SJCRH30 (cell line): ENCODE measurements at places on chromosomes 5 and 9. TPM values are rescaled to one million over a fixed set of nuclear protein-coding genes. Genes with fewer than 3 reads are reported as not detected.

FAM174A gene
- 9.6 and 11.4 TPM in 2 replicates for total RNA-seq

DNA sequence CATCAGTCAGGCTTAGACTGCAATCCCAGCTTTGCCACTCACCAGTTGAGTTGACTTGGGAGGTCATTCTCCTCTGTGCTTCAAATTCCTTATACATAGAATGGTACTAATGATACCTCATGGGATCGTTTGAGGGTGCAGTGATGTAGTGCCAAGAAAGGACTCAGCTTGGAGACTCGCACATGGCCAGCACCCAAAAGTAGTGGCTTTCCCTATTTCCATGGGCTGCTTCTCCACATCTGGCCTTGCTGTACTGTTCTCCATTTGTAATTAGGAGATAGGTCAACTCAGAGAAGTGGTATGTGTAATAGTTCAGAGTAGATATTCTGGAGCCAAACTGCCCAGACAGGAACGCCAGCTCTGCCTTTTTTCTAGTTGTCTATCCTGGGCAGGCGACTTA lies 5.5 kb downstream of the CCL19 start:
- no peak for DNase-seq

B4GALT7 gene
- 17.4 and 22.3 TPM in 2 replicates for total RNA-seq

PCSK5 gene
- total RNA-seq: 15.1 and 18.6 TPM in 2 replicates

GRCh38 chr9:133884907-133885744 lies 107.0 kb downstream of the VAV2 start:
- no peak for DNase-seq

SHOC1 gene
- total RNA-seq: 0.58 and 0.85 TPM in 2 replicates

DNA sequence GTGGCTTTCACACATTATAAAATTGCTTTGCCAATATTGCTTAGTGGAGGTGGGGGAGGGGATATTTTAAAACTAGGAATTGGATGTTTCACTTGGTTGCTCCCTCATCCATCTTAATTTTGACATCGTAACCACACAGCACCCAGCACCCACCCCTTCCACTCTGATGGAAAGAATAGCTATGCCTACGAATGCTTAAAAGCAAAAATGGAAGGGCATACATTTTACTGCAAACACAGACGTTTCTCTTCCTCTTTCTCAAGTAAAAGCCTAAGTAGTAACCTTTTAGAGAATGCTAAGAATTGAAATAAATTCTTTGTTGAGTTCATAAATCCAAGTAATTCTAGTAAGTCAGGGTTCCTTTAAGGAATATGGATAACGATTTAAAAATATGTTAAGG lies 69.9 kb downstream of the JAKMIP2 start:
- DNase-seq: no peak

GRCh38 chr5:123460296-123460729 lies 37.1 kb upstream of the CEP120 start:
- DNase-seq: no peak

- DNase-seq: no peak
Observed at GRCh38 chr5:173819521-173819920, 68.6 kb upstream of the CPEB4 start.

MAPKAP1 gene
- total RNA-seq: 103 and 109 TPM in 2 replicates

SLCO6A1 gene
- total RNA-seq: not detected in 2 replicates

DNA sequence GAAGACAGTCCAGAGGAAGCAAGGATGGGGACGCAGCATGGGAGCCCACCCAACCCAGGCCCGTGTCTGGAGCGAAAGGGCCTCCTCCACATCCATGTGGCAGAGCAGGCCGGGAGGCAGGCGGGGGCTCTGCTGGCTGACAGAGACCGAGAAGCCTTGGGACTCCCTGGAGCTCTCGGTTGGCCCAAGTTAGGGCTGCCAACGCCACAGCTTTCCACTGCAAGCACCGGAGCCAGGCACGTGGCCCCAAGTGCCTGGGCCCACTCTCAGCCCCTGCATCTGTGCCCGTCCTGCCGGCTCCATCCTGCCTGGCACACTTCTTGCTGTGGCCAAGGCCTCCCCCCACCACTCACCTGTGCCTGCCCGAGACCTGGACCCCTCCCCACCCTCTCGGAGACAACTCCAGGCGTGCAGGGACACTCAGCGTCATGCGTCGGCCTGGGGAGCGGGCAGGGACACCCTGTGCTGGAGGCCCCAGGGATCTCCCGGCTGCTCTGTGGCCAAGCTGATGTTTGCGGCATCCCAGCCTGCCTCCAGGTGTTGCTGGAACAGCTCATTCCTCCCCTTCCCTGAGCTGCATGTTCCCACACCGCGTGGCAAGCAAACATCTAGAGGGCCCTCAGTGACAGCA lies 31.5 kb downstream of the SLC6A3 start:
- no peak for DNase-seq

DNA sequence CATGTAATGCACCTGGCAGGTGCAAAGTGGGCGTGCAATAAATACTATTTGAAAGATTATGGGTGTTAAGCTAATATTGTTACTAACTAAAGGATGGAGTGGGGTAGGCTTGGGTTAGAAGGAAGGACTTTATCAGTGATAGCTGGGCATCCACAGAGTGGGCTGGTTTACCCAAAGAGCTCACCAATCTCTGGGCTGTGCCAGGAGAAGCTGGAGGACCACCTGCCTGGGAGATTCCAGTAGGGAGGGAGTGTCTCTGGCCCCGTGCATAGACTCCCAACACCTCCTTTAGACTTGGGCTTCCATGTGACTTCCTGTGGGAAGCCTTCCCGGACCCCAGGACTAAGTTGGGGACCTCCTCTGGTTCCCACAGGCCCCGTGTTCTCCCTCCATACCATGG lies 5.6 kb upstream of the URM1 start:
- DNase-seq: no peak

SREK1IP1 gene
- 10.9 and 11.0 TPM in 2 replicates for total RNA-seq

DNA sequence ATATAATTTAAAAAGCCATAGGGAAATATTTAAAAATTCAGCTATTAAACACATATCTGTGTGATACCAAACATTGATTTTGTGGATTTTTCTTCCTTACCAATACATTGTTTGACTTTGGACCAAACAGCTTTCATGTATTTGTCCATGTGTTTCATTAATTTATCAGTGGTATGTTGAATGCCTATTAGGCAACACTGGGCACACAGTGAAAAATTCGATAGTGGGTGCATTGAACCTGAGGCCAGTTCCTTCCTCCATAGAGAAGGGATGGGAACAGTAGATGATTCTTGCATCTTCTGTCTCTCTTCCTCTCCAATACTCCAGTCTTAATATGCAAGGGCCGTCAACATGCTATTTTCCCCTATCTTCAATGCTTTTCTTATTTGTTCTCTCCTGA lies 110.2 kb upstream of the NR3C1 start:
- DNase-seq: no peak

GRCh38 chr5:151224372-151224771 lies 480 bp upstream of the CCDC69 start:
- DNase-seq: no peak

GRCh38 chr5:14935341-14935740 lies 63.8 kb upstream of the ANKH start:
- no peak for DNase-seq

GRCh38 chr5:107676702-107677101 lies 6.0 kb upstream of the EFNA5 start:
- DNase-seq: no peak

PRUNE2 gene
- total RNA-seq: 24.5 and 25.0 TPM in 2 replicates

- no peak for DNase-seq
Observed at GRCh38 chr5:56291661-56292374, 58.7 kb upstream of the ANKRD55 start.

GRCh38 chr5:95191330-95191729 lies 93.6 kb downstream of the MCTP1 start:
- no peak for DNase-seq

- DNase-seq: no peak
Observed at GRCh38 chr5:42822548-42822947, 10.9 kb upstream of the SELENOP start.

DNA sequence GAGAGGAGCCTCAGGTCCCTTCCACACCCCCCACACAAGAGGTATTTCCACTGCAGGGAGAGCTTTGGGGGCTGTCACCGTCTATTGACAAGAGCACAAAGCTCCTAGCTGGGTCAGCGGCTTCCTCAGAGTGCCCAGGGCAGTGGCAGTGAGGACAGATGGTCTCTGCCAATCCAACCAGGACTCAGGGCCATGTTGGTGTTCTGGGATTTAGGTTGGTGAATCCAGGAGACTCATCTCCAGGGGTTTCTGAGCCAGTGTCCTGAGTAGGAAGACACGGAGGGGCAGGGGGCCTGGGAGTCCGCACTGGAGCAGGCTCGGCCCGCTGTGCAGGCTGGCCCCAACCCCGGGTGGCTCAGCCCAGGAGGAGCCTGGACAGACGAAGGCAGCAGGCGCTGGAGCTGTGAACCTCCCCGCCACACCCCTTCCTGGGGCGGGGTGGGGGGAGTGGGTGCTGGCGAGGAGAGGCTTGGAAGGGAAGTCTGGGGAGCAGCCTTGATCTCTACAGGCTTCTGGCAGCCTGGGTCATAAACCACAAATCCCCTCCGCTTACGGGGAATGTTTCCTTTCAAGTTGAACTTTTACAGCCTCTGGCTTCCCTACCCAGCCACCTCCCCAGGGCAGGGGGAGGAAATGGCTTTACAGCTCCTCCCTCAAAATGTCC lies 19.6 kb downstream of the CRB2 start:
- DNase-seq: peak; percentile 80

DNA sequence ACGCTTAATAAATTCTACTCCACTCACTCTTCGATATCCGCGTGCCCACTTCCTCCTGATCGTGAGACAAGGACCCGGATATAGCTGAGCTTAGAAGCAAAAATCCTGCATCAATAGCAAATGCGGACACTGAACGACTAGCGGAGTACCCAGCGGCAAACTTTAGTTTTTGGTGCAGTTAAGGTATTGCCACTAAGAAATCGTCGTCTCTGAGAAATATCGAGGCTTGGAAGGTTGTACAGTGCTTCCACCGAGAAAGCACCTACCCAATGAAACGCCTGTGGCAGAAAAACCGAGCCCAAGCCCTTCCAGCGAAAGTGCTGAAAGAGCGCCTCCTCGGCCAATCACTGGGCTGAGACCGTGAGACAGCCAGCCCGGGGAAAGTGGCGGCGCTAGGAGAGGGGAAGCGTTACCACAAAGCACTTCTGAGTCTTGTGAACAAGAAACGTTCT lies 32.2 kb downstream of the ANXA2R start:
- peak; percentile 91 for DNase-seq
